ENCODE measurements at places on chromosomes 3 and 15.
A peak's percentile ranks its signal among the peaks of the same experiment; 100 is the strongest.

DNA sequence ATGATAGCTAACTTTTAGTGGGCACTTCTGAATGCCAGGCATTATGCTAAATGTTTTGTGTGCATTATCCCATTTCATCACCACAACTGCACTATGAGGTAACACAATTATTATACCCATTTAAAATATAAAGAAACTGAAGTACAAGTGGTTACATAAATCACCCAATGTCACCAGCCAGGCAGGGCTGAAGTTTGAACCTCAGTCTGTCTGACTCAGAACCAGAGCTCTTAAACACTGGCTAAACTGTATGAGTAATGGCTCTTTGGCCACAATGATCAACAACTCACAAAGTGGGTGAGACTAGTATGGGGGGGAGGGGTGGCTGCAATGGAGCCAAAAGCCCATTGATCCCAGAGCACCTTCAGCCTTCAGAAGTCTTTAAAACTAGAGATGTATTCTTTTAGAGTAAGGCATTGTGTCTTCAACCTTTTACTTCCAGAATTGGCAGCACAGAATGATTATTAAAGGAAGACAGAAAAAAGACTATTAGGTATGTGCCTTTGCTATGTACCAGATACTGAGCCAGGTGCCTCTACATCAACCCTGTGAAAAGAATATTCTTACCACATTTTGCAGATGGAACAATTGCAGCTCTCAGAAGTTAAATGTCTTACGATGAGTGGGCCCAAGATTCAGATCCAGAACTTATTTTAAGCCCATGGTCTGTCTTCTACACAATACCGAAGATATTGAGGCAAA, 166.9 kb downstream of the UACA start:
- no peak for DNase-seq

GRCh38 chr3:43296565-43296964, 10.2 kb downstream of the SNRK start:
- peak; percentile 33 for DNase-seq

DNA sequence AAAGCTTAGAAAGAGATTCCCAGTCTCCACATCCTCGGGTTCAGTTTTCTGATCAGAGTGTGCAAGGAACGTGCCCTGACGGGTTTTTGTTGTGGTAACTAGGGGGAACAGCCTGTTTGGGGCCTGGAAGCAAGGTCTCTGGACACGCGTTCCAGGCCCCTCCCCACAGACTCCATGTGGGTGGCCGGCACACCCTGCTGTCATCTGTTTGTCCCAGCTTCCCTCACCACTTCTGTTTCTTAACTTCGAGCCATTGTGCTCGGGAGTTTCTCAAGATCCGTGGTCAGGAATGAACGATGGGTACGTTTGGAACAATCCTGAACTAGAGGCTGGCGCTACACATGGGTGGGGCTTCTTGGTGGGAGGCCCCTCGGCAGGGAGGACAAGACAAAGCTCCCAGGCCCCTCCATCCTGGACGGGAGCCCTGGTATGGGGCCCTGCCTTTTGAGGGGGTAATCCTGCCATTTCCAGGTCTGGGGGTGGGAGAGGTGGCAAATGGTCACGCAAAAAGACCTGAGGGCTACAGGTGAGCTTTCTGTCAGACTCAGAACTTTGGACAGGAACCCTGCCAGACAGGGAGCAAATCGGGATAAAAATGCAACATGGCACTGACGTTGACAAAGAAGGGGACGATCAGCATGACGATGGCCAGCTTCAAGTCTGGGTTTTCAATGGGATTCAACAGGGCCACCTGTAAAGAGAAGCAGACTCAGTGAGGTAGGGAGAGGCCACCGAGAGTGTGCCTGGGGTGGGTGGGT, 8.5 kb upstream of the MUSTN1 start:
- DNase-seq: no peak

GRCh38 chr3:52243791-52244628, 1.5 kb upstream of the PPM1M start:
- no peak for DNase-seq

Measured in stimulated activated CD8-positive, alpha-beta memory T cell treated with anti-CD3 and anti-CD28 coated beads, Interleukin-2, amount 100 ng/mL, for 1 hour (primary cell).